Activated CD4-positive, alpha-beta memory T cell treated with anti-CD3 and anti-CD28 coated beads for 36 hours (primary cell): ENCODE measurements at places on chromosomes 2 and 18. TPM values are rescaled to one million over a fixed set of nuclear protein-coding genes. Genes with fewer than 3 reads are reported as not detected.

The CLEC4F gene
- not detected for total RNA-seq

The CLHC1 gene
- 7.5 TPM for total RNA-seq

DNA sequence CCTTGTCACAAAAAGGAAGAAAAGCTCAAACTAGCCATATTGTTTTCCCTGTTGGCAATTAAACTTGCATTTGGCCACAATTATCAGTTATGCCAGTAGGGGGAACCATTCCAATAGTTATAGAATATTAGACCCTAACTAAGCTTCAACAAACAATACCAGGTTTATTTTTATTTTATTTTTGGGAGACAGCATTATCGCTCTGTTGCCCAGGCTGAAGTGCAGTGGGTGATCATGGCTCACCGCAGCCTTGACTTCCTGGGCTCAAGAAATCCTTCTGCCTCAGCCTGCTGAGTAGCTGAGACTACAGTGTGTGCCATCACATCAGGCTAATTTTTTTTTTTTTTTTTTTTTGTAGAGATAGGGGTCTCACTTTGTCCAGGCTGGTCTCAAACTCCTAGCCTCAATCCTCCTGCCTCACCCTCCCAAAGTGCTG lies 102.1 kb downstream of the ATAD2B start:
- H3K27me3 ChIP-seq = no peaks in the 10 kb centered on the region
- peaks cover 2% of the 10 kb centered on the region for H3K4me1 ChIP-seq

DNA sequence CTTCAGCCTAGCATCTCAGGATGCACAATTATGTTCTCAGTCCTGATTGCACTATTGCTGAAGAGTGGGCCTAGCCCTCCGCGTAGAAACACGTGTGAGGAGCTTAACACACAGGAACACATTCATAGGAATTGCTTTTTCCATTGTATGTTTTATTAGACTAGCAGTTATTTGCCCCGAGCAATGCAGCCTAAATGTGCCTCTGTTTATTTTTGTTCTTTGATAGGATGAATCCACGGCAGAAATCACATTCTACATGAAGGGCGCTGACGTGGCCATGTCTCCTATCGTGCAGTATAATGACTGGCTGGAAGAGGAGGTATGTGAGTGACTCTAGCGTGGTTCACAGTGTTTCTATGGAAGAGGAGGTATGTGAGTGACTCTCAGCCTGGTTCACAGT lies 65.9 kb upstream of the NFATC1 start:
- peaks cover 15% of the 10 kb centered on the region for H3K36me3 ChIP-seq
- H3K4me3 ChIP-seq = no peak overlapping the region
- H3K27ac ChIP-seq = no peak overlapping the region
- H3K4me1 ChIP-seq = no peaks in the 10 kb centered on the region
- no peak for DNase-seq
- no peaks in the 10 kb centered on the region for H3K27me3 ChIP-seq

DNA sequence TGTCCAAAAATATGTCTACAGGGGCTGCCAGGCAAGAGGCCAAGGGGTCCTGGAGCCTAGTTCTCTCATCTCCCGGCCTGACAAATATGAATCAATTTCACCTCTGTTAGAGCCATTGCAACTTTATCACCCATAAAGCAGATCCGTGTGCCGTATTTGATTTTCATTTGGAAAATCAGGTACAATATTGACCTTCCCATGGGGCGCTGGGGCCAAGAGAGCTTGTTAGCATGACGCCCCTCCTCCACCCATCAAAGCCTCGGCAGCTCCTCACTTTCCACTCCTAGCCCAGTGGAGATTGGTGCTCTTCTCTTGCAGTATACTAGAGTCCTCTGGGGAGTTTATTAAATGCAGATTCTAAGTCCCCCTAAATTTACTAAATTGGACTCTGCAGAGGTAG lies 96.8 kb downstream of the CAPN13 start:
- no peak overlapping the region for H3K27ac ChIP-seq
- no peak overlapping the region for H3K4me3 ChIP-seq
- H3K27me3 ChIP-seq = peaks cover 3% of the 10 kb centered on the region
- no peaks in the 10 kb centered on the region for H3K36me3 ChIP-seq

The ALPG gene
- total RNA-seq = not detected

GRCh38 chr2:17959833-17960232 lies 81.4 kb downstream of the KCNS3 start:
- H3K27ac ChIP-seq = no peak overlapping the region
- no peaks in the 10 kb centered on the region for H3K36me3 ChIP-seq
- DNase-seq = no peak
- peaks cover 2% of the 10 kb centered on the region for H3K27me3 ChIP-seq
- no peaks in the 10 kb centered on the region for H3K4me1 ChIP-seq

The TAF1B gene
- total RNA-seq = 32.6 TPM

The NGEF gene
- 4.2 TPM for total RNA-seq

The MYCN gene
- 0.38 TPM for total RNA-seq

DNA sequence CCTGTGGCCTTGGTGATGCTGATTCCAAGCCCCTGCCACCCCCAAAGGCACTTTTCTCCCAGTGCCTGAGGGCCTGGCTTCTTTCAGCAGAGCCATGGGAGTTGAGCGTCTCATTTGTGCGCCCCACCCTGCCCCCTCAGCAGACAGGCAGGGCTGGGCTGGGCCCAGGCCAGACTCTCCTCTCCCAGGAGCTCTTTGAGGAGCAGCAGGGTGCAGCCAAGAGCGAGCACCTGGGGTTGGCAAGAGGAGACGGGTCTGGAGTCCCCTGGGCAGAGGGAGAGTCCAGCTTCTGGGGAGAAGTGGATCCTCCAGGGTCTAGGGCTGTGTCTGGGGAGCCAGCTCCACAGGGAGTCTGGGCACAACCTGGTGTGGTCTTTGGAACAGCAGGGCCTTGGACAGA lies 21.2 kb downstream of the NPPC start:
- H3K36me3 ChIP-seq = no peaks in the 10 kb centered on the region
- no peak for DNase-seq
- H3K4me3 ChIP-seq = no peak overlapping the region

GRCh38 chr2:149421791-149422190 lies 91.4 kb downstream of the LYPD6 start:
- no peaks in the 10 kb centered on the region for H3K4me1 ChIP-seq
- H3K36me3 ChIP-seq = no peaks in the 10 kb centered on the region
- no peak overlapping the region for H3K27ac ChIP-seq

DNA sequence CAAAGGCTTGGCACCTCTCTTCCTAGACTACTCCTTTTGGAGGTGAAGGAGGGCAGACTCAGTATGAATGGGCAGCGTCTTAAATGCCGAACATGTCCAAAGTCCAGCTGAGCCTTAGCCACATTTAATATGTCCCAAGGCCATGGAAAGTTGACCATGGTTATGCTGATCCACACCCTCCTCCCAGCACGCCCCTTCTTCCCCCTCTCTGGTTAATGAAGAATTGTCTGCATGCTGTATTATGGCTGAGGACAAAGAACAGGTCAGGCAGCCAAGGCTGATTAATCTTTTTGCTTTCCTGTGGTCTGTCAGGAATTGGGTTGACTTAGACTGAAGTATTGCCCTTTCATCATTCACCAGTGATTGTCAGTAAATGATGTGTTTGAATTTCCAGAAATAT lies 5.8 kb upstream of the MYOM1 start:
- H3K4me3 ChIP-seq = no peak overlapping the region
- H3K36me3 ChIP-seq = no peaks in the 10 kb centered on the region
- no peak overlapping the region for H3K27ac ChIP-seq
- no peak for DNase-seq
- peaks cover 13% of the 10 kb centered on the region for H3K4me1 ChIP-seq

DNA sequence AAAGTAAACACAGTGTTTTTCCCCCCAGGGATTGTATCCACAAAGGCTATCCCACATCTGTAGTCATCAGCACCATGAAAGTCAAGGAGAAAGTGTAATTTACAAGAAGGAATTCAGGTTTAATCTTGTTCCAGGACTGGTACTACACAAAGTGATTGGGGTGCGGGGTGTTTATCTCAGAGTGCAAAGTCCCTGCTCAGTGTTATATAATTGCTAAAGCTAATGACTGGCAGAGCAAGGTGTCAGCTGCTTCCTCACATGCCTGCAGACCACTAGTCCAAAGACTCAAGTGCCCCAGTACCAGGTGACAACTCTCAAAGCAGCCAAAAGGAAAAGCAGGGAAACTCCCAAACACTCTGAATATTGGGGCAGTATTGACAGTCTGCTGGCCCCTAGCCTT lies 40.4 kb upstream of the PDCL3 start:
- no peak overlapping the region for H3K27ac ChIP-seq
- H3K4me1 ChIP-seq = peaks cover 2% of the 10 kb centered on the region
- no peak overlapping the region for H3K4me3 ChIP-seq
- no peak for DNase-seq

The CD302 gene
- 0.56 TPM for total RNA-seq

DNA sequence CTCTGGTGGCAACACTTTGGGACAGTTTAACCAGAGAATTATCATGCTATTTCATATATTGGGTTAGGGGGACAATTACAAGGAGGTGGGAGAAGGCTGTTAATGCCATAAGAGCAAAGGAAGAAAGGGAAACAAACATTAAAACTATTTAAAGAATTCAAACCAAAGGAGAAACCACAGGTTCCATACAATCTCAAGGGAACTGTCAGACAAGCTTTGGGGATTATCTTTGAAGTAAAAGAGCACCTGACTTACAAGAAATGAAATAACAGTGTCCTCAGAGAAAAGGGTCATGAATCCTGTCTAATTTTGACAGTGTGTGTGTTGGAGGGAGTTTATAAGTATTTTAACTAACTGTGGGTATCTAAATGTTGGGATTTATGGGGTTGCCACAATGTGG lies 44.4 kb downstream of the CERS6 start:
- no peaks in the 10 kb centered on the region for H3K27me3 ChIP-seq
- peaks cover 6% of the 10 kb centered on the region for H3K36me3 ChIP-seq
- H3K4me1 ChIP-seq = peaks cover 11% of the 10 kb centered on the region
- no peak for DNase-seq
- H3K27ac ChIP-seq = no peak overlapping the region

GRCh38 chr2:35343135-35343534 lies 1012.4 kb upstream of the CRIM1 start:
- H3K27me3 ChIP-seq = no peaks in the 10 kb centered on the region
- H3K27ac ChIP-seq = no peak overlapping the region
- H3K4me3 ChIP-seq = no peak overlapping the region
- DNase-seq = no peak

The SCYGR4 gene
- not detected for total RNA-seq
